ENCODE measurements at places on chromosomes 2 and 18.

- DNase-seq, result no peak
These were observed 562 bp upstream of the MFSD2B start for GRCh38 chr2:24009367-24009679.

DNA sequence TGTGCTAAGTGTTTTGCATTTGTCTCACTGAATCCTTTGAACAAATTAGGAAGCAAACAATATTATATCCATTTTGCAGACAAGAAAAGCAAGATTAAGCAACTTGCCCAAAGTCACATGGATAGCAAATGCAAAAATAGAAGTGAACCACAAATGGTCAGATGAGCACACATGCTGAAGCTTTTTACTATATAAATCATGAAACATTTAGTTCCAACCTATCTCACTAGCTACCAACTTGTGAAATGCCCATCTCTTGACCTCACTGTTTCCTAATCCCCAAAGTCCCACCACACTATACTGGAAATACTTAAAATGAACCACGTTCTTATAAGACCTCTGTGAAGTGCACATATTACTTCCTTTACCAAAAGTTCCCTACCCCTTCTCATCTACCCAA lies 380.5 kb downstream of the ERBB4 start:
- no peak for DNase-seq

GRCh38 chr2:55721596-55722215 lies 28.1 kb upstream of the PNPT1 start:
- DNase-seq, result no peak

GRCh38 chr2:9673914-9674481 lies 43.2 kb upstream of the YWHAQ start:
- no peak for DNase-seq

DNA sequence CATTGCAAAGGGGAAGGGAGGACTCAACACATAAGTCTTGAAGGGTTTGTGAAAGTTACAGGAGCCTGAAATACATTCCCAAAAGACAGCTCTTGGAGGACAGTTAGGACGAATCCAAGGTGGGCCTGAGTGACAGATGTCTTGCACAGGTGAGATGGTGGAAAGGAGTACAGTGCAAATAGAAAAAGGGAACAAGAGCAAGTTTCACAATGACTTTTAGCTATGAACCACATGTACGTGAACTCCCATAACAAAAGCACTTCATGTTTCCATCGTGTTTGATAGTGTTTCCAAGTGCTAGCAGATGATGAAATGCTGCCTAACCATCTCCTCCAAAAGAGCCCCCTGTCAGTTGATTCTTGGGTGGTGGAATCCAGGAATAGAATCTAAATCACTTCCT lies 1.8 kb downstream of the IL18RAP start:
- no peak for DNase-seq

GRCh38 chr2:110852051-110852450 lies 119.7 kb downstream of the ACOXL start:
- DNase-seq, result no peak

DNA sequence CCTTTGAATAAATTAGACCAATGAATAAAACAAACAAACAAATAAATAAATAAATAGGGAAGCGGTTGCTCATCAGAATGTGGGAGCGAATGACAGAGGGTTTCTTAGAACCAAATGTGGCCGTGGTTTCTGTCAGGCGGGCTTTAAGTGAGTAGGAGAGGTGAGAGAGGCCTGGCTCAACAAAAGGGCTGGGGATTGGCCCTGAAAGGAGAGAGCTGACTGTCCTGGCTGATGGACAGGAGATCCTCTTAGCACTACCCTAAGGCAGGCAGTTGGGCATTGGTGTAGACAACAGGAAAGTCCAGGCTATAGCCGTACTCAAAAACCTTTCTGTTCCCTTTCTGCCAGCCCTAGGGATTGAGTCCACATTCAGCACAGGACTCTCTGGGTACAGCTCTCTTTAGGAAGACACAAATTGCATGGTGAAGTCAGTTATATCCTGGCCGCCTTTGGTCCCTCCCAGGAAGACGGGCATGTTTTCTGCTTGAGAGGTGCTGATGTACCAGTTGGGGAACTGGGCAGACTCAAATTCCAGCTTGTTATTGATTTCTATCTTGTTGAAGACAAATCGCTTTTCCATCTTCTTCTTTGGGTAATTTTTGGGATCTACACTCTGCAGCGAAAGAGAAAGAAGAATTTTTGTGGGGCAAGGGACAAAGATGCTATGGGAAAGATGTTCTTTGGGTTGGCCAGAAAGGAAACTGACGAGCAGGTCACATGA lies 6.5 kb downstream of the IL1B start:
- DNase-seq, result no peak

- no peak for DNase-seq
These were observed 35.7 kb downstream of the KDM3A start for GRCh38 chr2:86476918-86477317.

- DNase-seq, result no peak
These were observed 21.0 kb upstream of the IL37 start for GRCh38 chr2:112889976-112890375.
